KBM-7 (cell line): ENCODE measurements at places on chromosomes 12 and 14.

DNA sequence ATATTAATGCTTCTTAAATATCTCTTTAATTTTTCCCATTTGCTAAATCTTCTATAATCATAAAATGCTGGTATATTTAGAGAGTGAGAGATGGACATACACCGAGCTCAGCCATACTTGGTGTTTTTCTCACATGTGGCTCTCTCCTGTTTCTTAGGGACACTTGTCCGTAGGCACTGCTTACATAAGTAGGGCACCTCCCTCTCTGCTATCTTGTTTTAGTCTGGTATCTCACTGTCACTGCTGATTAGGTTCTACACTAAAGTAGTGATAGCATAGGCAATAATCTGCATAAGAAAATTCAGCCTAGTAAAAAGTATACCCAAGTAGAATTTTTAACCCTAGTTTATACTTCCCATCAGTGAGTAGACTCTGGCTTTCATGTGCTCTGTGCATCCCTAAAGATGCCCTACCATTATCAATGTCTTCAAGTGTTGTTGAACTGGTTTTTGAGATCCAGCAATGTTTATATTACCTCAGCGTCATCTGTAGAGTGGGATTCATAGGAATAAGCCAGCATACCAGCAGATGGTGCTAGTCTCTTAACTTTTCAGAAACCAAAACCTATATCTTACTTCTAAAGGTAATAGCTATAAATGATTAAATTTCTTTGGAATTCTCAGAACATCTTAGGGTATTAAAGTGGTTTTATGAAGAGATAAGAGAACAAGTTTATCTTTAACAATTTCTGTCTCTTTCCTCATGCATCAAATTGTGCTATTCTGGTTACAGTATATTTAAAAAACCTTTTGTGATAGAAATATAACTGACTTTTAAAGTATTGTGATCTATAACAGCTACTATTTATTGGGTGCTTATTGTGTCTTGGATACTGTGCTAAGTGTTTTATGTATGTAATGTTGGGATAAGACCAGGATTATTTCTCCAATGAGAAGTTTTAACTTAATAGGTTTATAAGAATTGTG lies 32.9 kb downstream of the ARID2 start:
- peak; percentile 62 for DNase-seq

DNA sequence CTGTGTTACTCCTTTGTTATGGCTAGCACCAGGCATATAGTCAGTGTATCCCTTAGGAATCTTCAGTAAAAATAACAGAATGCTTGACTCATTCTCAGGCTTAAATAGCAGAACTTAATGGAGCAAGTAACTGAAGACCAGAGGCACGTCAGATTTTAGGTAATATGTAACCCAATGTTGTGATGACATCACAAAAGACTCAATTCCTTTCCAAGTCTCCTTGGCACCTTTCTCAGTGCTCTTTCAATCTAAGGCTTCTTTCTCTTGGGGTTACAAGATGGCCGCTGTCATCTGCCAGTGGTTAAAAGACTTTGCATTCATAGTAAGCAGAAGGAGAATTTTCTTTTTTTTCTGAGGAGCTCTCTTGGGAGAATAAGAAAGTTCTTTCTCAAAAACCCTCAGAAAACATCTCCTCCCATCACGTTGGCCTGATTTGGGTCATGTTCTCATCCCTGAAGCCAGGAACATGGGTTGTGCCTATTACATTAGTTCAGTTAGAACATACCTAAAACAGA lies 33.4 kb upstream of the DCN start:
- no peak for DNase-seq

DNA sequence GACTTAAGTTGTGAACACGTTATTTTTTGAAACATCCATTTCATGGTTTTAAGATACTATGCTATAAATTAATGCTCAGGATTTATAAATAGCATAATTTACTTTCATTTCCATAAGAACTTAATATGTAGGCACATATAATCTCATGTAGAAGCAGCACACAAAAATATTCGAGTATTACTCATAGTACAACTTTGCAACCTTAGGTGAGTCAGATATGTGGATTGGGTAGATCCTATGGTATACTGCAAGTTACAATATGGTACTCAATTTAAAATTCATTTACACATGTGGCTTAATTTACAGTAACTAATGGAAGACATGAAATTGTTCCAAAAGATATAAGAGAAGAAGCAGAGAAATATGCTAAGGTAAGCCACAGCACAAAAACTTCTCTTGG lies 26.0 kb downstream of the PSMA3 start:
- DNase-seq: no peak

DNA sequence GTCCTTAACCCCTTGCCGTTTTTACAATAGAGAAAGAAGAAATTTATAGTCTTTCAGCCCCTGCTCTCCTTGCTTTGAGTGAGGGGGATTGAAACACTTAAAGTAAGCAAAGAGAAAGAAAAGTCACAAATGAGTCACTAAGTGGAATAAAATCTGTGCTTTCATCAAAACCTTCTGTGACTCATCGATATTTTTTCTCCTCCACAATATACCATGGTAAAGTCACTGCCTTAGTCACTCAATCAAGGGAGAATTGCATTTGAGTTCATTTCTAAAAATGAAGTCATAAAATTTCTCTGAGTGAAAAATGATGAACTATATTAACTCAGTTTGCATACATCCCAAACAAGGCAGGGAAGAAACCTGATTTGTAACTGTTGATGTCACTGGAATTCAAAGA lies 470.3 kb downstream of the FOXG1 start:
- DNase-seq: no peak

DNA sequence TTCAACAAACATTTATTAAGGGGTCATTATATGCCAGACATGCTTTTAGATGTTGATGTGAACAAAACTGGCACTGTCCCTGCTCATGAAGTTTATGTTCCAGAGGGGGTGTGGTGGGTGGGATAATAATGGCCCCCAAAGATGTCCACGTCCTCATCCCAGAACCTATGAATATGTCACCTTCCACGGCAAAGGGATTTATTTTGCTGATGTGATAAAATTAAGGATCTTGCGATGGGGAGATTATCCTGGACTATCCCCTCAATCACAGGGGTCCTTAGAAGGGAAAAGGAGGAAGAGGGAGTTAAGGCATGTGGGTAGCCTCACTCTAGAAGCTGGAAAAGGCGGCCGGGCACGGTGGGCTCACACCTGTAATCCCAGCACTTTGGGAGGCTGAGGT lies 1.7 kb upstream of the SLC48A1 start:
- no peak for DNase-seq

- no peak for DNase-seq
These were observed 3.4 kb upstream of the GLIPR1 start for GRCh38 chr12:75477137-75477536.

DNA sequence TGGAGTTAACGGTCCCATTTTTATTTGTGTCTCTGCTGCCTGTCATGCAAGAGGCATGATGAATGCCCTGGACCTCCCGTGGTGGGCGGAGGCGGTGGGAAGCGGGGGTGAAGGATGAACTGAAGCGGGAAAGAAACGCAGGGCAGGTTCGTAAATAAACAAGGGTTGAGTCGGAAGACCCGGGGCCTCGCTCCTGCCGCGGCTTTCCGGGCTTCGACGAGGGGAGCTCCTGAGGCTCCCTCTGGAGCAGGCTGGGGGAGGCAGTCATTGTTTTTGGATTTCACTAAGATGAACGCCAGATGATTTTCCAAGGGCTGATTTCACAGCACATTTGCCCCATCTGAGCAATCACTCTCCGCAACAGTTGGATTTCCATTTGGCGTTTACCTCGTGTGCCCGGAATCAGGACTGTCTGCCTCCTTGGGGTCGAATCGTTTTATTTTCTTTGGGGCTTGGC lies 130.2 kb downstream of the SLC38A6 start:
- no peak for DNase-seq

- no peak for DNase-seq
These were observed 251.1 kb upstream of the BTG1 start for GRCh38 chr12:92396647-92397252.

GRCh38 chr14:28987516-28987915 lies 220.9 kb downstream of the FOXG1 start:
- DNase-seq: no peak

DNA sequence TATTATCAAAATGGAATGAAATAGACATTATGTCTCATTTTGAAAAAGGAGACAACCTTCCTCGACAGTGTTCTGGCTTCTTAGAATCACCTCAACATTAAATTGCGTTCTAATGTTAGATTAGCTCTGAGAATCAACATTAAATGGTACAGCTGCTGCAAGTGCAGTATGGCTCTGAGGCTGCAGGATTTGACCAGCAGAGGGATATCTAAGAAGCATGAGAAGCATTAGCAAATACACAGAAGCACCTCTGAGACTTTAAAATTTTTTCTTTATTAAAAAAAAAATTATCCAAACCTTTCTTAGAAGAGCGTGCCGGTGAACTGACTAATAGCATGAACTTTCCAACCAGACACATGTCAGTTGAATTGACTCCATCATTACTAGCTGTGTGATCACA lies 253.4 kb upstream of the LRIG3 start:
- DNase-seq: no peak
